ENCODE measurements at places on chromosomes 11 and 22.

GRCh38 chr11:117192401-117192875 is 6.7 kb upstream of the TAGLN start:
- DNase-seq, result no peak

GRCh38 chr11:2883979-2884815 is 1.4 kb downstream of the CDKN1C start:
- no peak for DNase-seq

- peak; percentile 29 for DNase-seq
Observed at GRCh38 chr11:44005956-44006355, 41.8 kb upstream of the ACCSL start.

DNA sequence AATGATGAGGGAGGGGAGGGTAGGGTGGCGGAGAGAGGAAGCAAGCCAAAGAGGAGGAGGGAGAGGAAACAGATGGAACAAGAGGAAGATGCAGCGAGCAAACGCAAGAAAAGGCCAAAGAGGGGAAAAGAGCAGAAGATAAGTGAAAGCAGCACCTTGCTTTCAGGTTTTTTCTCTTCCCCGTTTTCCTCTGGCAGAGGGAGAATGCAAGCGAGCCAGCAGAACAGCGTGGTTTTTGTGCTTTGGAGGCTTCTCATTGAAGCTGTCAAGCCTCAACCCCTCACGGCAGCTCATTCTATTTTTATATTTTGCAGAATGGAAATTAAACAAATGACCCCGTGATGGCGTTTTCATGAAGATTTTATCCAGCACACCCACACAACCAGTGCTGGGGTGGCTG is 67.1 kb upstream of the GRAMD1B start:
- DNase-seq, result no peak

GRCh38 chr11:26150031-26150430 is 181.9 kb upstream of the ANO3 start:
- DNase-seq, result no peak

DNA sequence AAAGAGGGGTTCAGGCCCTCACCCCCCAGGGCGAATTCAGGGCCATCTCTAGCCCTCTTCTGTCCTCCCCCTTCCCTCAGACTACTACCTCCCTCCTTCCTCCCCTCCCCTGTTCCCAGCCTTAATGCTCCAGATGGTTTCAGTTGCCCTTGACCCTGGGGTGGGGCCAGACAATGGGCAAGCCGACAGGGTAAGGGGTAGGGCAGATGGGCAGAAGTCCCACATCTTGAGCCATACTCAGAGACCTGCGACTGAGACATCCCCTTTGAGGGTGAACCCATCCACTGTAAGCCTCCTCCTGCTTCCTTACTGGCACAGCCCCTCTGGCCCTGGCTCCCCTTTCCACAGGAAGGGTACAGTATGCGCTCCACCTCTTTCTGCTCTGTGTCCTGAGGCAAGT is 1.9 kb downstream of the RHBDD3 start:
- no peak for DNase-seq

- no peak for DNase-seq
Observed at GRCh38 chr11:108587109-108587508, 6.5 kb downstream of the EXPH5 start.

DNA sequence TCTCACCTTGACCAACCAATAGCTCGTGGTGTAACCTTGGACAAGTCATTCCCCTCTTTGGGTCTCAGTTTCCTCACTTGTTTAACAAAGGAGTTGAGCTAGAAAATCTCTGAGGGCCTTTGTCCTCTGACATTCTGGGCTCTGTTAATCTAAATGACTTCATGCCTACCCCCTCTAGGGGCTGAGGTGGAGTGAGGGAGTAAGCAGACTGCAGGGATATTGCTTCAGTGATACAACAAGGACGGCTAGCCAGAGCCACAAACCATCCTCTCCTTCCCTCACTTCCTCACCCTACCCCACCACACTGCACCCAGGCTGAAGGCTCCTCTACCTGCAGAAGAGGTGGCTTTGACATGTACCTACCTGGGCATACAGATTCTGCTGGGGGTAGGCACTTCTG is 34.8 kb downstream of the RELT start:
- no peak for DNase-seq

- no peak for DNase-seq
Observed at GRCh38 chr11:36306888-36307287, 10.8 kb downstream of the PRR5L start.

- DNase-seq, result no peak
Observed at GRCh38 chr11:68200639-68201038, 12.5 kb downstream of the KMT5B start.

DNA sequence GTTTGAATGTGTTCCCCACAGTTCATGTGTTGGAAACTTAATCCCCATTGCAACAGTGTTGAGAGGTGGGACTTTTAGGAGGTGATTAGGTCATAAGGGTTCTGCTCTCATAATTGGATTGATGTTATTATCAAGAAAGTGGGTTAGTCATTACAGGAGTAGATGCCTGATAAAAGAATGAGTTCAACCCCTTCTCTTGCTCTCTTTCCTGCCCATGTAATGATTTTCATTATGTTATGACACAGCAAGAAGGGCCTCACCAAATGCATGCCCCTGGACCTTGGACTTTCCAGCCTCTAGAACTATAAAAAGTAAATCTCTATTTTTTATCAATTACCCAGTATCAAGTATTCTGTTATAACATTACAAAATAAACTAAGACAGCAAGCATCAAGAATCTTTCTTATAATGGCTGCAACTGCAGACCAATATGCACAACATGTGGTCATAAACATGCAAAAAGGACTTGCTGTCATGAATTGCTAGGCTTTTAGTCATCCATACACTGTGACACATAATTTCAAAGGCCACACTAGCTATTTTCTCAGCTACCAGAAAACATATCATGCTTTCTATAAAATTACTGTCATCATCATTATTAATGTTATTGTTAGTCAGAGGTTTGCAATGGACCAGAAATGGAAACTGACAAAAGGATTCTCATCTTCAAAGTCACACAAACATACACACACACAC is 99.9 kb upstream of the GUCY1A2 start:
- no peak for DNase-seq

GRCh38 chr11:128891913-128892398 is 800 bp downstream of the KCNJ5 start:
- DNase-seq, result no peak

DNA sequence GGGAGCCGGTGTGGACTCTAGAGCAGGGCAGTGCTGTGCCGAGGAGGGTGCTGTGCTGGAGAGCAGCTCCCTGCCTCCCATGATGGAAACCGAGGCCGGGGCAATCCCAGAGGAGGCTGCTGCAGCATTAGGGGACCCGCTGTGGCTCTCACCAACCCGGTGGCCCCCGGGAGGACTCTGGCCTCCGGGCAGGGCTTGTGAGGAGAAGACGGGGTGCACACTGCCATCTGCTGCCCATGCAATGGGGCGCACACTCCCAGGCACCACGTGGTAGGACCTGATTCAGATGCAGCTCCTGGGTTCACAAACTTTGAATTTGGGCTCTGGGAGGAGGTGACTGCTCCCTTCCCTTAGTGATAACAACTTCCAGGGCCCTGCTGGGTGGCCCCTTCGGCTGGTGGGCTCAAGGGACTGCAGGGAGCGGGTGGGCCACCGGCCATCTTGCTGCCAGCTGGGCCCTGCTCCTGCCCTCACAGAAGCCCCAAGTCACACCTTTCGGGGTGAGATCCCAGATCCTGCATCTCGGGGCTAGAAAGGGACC is 93.8 kb upstream of the FGF3 start:
- no peak for DNase-seq

DNA sequence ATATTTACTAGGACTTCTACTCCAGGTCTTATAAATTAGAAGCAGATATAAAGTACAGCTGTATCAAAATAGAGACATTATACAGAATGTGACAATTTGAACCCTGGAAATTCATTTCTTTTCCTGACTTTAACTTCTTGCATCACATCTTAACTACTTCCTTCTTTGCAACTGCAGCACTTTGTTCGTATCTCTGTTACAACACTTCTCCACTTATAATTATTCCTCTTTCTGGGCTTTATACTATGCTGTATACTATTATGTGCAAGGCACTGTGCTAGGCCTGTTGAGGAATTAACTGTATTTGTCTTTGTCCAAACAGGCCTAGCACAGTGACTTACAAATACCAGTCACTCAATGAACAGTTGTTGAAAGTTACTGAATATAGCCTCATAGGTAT is 1.8 kb upstream of the SLC36A4 start:
- no peak for DNase-seq

DNA sequence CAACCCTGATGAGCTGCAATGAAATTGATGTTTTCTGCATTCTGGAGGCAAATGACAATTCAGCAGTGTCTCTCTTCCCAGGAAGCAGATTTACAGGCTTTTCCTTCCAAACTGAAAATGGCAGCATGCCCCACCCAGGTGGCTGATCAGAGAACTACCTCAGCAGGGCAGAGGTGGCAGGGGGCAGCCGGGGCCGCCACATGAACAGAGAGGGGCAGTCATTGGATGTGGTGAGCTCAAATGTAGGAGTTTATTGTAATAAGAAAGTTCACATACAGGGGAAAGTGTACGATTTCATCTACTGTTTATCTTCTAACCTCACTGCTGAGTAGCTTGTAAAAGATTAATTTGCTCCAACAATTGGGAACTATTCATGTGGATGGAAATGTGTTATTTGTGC is 15.7 kb upstream of the PARVA start:
- DNase-seq, result no peak

- DNase-seq, result no peak
Observed at GRCh38 chr22:38007330-38007902, 23.1 kb upstream of the SOX10 start.

DNA sequence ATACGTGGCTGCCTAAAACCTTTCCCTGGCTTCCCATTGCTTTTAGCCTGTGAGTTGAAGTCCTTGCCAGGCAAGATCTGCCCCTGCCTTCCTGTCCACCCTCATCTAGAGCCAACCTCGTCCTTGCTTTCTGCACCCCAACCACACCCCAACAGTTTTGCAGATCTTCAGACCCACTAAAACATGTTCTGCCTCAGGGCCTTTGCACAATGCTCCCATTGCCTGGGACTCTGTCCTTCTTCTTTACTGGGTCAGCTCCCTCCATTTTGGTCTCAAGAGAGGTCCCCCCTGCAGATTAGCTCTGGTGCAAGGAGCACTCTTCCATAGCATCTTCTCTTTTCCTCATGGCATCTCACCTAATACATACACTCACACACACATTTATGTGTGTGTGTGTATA is 8.4 kb upstream of the ANAPC15 start:
- DNase-seq, result no peak

DNA sequence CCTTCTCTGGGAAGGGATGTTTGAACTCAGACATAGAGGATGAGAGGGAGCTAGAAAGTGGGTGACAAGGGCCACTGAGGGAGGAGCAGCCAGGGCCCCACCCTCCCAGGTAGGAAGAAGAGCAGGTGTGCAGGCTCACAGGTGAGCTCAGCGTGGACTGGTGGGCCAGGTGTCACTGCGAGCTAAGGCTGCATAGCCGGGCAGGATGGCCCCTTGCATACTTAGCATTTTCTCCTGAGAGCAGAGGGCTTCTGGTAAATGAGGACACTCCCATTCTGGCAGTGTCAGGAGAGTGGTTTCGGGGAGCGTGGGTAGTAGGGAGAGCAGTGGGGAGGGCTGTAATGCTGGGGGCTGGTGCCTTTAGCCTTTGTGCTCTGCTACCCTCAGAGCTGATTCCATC is 843.4 kb downstream of the TBC1D22A start:
- no peak for DNase-seq

DNA sequence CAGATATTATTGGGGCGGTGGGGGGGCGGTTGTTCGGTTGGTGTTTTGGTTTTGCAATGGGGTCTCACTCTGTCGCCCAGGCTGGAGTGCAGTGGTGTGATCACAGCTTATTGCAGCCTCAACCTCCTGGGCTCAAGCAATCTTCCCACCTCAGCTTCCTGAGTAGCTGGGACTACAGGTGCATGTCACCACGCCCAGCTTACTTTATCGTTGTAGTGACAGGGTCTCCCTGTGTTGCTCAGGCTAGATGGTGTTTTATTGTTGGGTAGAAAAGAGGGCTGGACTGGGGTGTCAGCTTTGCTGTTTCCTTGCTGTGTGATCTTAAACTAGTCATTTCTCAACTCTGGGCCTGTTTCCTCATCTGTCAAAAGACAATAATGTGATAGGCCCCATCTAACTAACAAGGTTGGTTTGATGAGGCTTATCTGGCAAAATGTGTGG is 17.5 kb upstream of the MYH9 start:
- peak; percentile 63 for DNase-seq

DNA sequence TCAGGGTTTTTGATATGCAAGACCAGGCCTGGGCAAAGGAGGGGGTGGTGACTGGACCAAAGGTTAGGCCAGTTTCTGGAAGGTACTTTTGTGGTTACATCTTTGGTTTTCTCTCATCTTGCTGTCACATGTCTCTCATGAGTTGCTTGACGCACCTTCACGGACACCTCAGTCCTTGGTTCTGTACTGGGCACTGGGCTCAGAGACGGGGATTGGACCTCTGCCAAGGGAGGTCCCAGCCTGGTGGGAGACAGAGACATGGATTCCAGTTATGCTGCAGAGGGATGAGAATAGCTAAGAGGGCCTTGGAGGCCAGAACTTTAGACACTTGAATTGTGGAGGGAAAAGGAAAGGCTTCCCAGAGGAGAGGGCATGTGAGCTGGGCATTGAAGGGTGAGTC is 1.7 kb downstream of the USP35 start:
- DNase-seq, result no peak

DNA sequence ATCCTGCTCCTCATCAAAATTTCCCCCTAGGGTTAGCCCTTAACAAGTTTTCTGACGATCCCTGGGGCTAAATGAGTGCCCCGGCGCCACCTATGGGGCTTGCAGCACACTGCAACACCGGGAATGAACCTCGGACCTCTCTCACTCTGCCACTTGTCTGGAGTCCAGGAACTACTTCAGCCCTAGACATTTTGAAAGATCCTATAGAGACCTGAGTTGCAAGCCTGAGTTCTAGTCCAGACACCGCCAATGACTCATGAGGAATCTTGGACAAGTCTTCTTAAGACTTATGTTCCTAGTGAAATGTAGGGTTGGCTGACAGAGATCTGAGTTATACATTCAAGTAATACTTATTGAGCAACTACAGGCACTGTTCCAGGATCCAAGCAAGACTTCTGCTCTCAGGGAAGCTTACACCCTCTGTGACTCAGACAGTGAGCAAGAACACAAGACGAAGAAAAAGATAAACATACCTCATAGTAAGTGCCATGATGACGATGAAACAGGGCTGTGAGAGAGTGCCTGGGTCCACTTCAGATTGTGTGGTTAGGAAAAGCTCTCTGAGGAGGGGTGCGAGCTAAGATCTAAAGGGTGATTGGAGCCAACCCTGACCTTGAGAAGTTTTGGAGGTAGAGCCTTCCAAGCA is 10.2 kb upstream of the STK33 start:
- DNase-seq, result peak; percentile 47

GRCh38 chr11:96448225-96448624 is 58.4 kb downstream of the JRKL start:
- DNase-seq, result no peak

GRCh38 chr11:107018219-107018901 is at the start of gene GUCY1A2:
Gene GUCY1A2, minus strand, starts transcription at chr11:107018476. Its CDS starts 421 bp downstream, at chr11:107018055.
- no peak for DNase-seq

All from activated CD8-positive, alpha-beta memory T cell treated with anti-CD3 and anti-CD28 coated beads, Interleukin-2, amount 10 ng/mL, durations not matched to agents 7 days and 5 days (primary cell).